ENCODE measurements at places on chromosomes 16 and 17. TPM values are rescaled to one million over a fixed set of nuclear protein-coding genes. Genes with fewer than 3 reads are reported as not detected.
A peak's percentile ranks its signal among the peaks of the same experiment; 100 is the strongest.

DNA sequence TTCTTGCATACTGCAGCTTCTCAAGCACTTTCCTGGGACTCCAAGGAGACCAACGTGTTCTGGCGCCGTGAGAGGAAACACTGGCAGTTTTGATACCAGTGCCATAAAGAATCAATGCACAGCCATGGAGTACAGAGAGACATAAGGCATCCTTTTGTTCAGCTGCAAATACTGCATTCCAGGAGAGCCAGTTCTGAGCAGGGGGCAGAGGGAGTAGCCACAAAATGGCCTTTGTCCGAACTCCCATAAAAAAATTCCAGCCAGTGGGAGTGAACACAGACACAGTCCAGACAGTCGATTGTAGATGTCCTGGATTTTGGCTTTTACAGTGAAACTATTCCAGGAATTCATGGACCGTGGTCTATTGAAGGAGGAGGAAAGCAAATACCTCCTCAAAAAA is 36.2 kb upstream of the TEKT3 start:
- DNase-seq: peak; percentile 62

- no peak for DNase-seq
Observed at GRCh38 chr17:14310605-14311004, 9.7 kb downstream of the HS3ST3B1 start.

DNA sequence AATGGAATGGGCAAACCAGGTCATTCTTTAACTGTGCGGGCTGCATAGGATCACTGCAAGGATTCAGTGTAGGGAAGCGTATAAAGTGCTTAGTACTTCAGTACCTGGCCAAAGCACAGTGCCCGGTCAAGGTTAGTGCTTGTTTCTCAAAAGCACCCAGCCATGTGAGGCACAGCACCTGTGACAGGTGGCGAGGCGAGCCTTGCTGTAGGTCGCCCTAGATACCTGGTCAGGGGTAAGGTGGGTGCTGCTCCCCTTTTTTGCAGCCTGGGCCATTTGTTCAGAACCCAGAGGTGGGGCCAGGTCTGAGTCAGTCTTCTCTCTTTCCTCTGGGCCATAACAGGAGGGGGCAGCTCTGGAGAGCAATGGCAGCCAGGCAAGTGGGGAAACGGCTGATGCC is 172.0 kb downstream of the IRF8 start:
- DNase-seq: no peak

GRCh38 chr17:22435231-22435974 is 743.1 kb downstream of the KCNJ18 start:
- no peak for DNase-seq

GRCh38 chr17:47996201-47996600 is 25.3 kb downstream of the CDK5RAP3 start:
- peak; percentile 51 for DNase-seq

DNA sequence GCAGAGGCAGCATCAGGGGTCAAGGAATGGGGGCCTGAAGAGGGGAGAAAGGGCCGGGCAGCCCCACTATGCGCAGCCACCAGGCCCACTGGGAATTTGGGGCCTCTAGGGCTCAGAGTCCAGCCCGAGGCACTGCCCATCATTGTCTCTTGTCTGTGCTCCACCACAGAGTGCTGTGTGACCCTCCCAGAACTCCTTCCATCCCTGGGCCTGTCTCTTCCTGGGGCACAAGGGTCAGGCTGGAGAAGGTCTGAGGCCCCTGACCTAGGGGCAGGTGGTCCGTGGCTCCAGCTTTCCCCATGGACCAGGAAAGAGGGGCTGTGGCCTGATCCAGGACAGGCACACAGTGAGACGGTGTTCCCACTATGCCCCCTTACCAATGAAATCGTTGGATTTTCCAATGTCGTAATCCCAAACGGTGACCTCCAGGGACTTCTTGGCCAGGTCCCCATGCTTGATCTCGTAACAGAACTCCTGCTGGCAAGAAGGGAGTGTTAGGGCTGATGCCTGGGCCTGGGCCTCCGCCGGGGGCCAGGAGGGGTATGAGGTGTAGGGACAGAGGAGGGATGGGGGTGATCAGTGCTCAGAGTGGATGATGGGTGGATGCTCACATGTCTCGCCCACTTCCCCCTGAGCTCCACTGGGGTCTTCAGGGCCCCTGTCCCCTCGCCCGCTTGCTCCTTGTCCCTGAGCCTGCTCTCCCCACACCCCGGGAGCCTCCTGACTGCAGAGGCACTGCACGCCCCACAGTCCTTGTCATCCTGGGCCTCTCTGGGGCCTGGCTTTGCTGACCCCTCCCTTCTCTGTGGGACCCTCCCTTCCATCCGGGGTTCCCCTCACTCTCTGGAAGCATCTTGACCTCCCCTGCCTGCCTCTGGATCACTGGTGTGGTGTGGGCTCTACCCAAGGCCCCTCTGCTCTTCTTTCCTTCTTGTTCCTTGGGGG is 10.7 kb downstream of the SCGB1C2 start:
- no peak for DNase-seq

DNA sequence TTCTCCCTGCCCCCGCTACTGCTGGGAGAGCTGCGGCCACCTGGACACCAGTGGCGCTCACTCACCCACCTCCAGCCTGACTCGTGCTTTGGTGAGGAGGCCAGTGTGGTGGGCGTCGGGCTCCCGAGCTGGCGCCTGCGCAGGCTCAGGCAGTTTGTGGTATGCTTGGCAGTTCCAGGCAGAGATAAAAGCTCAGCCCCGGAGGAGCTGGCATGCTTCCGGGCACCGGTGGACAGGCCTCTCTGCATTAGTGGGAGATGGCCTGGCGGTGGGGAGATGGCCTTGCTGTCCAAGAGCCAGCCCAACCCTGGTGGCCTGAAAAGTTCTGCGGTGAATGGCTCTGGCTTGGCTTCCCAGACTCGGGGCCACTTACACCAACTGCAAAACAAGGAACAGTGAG is 4.1 kb downstream of the ADGRG1 start:
- no peak for DNase-seq

DNA sequence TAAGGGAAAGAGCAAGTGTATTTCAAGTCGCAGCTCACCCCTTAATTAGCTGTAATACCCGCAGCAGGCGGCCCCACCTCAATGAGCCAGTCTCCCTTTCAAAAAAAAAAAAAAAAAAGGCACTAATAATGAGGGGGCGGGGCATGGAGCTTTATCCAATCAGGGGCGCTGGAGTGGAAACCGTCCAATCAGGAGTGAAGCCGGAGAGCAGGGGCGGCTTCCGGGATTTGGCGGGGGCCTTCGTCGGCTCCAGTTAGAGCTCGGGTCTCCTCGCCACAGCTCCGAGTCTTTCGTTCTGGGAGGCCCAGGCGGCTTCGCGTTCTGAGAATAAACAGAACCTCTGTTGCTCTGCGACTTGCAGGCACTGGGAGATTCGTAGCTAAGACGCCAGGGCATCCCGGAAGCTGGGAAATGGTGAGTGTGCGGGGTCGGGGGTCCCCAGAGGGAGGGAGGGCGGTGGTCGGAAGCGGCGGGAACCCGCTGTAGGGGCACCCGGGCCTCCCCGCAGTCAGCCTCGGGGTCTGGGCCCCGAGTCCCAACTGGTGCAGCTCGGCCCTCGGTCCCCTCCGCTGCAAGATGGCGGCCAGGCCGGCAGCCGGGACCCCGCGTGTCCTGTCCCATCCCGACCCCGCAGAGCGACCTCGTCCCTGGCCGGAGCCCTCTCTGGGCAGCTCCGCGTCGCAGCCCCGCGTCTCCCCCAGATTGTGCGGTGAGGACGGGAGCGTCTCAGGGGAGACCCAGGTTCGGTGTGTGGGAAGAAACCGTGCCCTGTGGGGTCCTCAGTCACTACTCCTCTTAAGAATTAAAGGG is at the start of gene ZNF267:
TSS of gene ZNF267 (plus strand) at position 252 of the 810 bp plus-strand sequence. CDS start at position 412, 160 bp downstream.
- DNase-seq: peak; percentile 98

DNA sequence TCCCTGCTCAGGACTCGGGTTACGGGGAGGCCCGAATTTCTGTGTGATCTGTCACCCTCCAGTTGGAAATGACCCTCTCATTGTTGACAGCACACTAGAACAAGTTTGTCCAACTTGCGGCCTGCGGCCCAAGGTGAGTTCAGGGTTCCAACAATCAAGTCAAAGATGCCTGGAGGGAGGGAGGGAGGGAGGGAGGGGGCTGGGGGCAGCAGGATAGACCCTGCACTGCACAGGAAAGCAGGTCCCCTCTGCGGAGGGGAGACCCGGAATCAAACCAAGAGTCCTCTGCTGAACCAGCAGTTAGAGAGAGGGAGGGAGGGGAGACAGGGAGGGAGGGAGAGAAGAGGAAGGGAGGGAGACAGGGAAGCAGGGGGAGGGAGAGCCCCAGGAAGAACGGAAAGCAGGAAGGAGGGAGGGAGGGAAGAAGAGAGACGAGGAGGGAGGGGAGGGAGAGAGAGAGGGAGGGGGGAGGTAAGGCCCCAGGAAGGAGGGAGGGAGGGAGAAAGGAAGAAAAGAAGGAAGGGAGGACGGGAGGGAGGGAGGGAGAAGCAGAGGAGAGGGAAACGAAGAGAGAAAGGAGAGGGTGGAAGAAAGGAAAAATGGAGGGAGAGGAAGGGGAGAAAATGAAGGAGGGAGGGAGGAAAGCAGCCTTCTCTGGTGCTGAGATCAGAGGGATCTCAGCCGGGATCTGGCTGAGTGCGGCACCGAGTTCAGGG is 96.7 kb upstream of the CDH5 start:
- DNase-seq: peak; percentile 61

DNA sequence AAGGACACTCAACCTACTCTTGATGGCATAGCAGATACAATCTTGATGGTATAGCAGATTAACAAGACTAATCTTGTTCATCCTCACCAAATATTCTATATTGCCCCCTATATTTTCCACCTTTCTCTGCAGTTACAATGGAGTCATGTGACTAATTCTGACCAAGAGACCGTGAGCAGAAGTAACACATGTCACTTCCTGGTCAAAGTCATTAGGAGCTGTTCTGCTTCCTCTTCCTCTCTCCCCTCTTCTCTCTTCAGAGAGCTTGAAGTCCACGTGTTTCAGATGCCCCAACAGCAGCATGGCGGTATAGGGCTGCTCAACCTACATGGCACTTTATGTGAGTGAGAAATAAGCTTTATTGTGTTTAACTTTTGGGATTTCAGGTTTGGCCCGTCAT is 55.3 kb upstream of the ERCC4 start:
- DNase-seq: no peak

GRCh38 chr17:50532452-50533024 is at the start of gene EPN3:
TSS of gene EPN3 (plus strand) at chr17:50532735. CDS start at chr17:50536557, 3,822 bp downstream.
- DNase-seq: peak; percentile 82

DNA sequence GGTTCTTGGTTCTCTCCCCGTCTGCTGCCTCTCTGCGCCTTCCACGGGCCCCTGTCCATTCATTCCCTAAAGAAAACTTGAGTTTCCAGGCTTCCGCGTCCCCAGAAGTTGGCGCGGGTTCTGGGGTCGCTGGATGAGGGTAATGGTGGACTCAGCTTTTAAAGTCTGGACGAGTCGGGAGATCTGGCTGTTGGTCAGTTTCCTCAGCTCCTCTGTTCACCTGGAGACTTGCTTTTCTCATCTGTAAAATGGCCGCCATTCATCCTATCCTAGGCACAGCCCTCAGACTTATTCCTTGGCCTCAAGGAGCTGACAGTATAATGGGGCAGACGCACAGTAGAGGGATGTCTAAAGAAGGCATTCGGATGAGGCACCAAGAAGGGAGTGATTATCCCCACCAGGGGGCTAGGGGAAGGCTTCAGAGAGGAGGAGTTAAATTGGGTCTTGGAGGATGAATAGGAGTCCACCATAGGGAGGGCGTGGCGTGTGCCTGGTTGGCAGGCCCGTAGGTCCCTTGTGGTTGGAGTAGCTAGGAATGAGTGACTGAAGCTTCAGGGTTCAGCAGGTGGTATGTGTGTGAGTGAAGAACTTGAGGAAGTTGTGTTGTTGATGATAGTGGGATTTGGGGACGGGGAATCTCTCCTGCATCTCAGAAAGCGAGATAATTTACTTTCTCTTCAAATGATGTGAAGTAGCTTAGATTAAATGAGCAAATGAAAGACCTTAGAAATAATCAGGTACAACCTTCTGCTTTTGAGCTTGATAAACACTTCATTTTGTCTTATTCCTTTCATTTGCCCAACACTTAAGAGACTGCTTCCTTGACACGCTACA is 652 bp downstream of the VPS35L start:
- peak; percentile 63 for DNase-seq

DNA sequence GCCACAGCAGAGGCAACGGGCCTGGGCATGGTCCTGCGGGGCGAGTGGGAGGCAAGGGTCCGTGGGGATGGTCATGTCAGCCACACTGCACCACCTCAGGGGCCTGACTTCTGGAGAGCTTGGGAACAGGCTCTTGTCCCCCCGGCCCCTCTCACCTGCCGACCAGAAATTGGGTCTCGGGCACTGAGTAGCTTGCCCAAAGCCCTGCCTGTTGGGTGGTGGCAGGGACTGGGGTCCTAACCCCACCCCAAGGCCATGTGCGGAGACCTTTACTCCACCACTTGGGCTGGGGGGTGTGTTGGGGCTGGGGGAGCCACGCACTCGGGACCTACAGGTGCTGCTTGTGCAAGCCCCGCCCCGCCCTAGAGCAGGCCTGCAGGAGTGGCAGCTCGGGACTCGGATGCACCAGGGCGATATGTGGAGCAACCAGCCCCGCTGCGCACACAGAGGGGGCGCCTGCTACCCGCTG is 24.2 kb upstream of the CHMP6 start:
- DNase-seq: no peak

- no peak for DNase-seq
Observed at GRCh38 chr16:11010575-11011221, 66.3 kb downstream of the CLEC16A start.

DNA sequence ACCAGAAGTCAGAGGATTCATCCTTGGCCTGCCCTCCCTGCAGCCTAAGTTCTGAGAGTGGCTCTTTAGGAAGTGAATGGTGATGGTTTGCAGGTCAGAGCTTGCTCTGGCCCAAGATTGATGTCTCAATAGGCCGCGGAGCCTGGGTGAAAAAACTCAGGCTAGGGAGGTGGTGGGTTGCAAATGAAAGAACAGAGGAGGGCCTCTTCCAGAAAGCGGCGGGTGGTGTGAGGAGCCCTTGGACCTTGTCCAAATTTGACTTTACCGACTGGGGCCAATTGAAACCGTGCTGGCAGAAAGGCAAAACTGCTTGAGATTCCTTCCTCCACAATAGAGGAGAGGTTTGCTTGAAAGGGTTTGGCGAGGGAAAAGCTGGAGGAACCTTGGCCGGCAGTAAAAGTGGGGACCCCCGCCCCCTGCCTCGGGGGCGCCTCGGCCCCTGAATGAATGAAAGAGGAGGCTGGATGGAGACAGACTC is 331.3 kb downstream of the SEC14L1 start:
- peak; percentile 86 for DNase-seq

DNA sequence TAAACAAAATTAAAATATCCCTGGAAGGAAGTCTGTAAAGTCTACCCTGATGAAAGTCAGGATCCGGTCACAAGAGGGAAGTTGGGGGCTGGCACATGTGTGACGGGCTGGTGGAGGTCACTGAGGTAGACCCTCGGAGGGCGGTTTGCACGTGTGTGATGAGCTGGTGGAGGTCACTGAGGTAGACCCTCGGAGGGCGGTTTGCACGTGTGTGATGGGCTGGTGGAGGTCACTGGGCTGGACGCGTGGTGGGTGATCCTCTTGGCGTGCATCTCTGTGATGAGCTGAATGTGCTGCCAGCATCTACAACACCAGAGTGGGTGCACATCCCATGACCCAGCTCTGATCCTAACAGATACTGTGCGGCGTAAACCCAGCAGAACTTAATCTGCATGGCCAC is 43.7 kb upstream of the METRNL start:
- DNase-seq: no peak

- DNase-seq: no peak
Observed at GRCh38 chr16:87973717-87974116, 22.5 kb downstream of the BANP start.

Gene ABCC11
- total RNA-seq: not detected

Gene CD300LB
- total RNA-seq: 0.91 TPM

Gene WNT9B
- 5.3 TPM for total RNA-seq

Gene WFIKKN1
- 0.69 TPM for total RNA-seq

Gene CCL17
- 1.5 TPM for total RNA-seq

Gene RNF157
- 4.8 TPM for total RNA-seq

Gene CD300LD
- not detected for total RNA-seq

Gene SEPTIN12
- total RNA-seq: not detected

Gene ENPP7
- total RNA-seq: 0.94 TPM

Gene YBX2
- 1.3 TPM for total RNA-seq

All from kidney (tissue), 22 donors.